ENCODE measurements at places on chromosomes 7 and 10.

DNA sequence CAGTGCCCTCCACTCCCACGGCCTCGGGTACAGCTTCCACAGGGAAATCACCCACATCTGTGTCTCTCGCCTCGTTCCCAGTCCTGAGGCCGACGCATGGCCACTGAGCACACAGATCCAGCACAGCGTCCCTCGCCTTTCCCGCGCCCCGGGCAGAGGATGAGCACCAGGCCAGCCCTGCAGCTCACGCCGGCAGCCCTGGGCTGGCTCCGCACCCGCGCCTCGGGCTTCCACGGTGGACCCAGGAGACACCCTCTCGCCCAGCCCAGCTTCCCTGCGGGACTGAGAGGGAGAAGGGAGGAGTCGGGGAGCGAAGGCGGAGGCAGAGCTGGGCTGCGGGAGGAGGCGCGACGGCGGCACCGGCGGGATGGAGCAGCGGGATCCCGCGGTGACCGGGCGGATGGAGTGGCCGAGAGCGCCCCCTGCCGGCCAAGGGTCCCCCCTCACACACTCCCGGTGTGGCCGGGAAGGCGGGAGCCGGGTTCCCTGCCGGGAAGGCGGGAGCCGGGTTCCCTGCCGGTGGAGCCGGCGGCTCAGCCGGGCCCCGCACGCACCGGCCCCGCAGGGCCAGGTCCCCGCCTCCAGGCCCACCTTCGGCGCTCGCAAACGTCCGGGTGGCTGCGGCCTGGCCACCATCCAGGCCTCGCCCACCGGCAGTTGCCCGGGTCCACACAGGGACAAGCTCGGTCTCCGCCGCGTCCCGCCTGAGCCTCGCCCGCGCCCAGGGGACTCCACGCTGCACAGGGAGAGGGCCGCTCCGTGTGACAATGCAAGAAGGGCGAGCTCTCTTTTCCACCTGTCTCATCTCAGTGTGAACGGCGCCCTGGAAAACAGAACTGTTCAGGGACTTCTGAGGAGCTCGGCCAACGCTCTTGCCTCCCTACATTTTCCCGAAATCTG, 110.3 kb upstream of the LANCL2 start:
- DNase-seq: no peak

DNA sequence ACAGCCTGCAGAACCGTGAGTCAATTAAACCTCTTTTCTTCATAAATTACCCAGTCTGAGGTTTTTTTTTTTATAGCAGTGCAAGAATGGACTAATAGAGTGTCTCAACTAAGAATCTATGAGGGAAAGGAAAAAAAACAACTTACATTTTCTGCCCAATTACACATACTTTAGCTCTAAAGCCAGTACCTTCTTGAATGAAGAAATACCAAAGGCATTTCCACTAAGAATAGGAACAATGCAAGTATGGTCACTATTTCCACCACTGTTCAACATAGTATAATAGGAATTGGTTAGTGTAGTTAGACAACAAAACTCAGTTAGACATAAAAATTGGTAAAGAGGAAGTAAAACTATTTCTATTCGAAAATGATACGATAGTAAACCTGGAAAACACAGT, 37.6 kb downstream of the MICU1 start:
- no peak for DNase-seq

DNA sequence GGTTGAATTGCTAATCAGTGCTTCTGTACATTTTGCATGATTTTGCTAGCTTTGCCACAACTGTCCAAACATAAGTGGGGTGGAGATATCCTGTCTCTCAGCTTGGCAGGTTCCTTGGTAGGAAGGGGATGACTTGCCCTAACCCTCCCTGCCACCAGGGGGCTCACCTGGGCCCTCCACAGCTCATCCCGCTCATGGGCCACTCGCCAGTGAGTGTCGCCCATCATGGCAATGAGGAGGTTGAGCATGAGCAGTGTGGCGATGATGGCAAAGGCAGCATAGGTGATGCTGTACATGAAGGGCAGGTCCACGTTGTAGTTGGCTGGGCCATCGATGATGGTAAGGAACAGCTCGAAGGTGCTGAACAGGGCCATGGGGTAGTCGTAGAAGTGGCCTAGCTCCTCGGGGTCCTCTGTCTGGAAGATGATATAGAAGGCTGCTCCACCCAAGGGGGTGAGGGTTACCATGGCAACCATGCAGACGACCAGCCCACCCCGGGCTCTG, 12.2 kb downstream of the TRPV6 start:
- DNase-seq: no peak

- no peak for DNase-seq
These were observed 16.8 kb upstream of the RAMP3 start for GRCh38 chr7:45140827-45141226.

- DNase-seq: no peak
These were observed 26.1 kb downstream of the CALML3 start for GRCh38 chr10:5550621-5551530.

DNA sequence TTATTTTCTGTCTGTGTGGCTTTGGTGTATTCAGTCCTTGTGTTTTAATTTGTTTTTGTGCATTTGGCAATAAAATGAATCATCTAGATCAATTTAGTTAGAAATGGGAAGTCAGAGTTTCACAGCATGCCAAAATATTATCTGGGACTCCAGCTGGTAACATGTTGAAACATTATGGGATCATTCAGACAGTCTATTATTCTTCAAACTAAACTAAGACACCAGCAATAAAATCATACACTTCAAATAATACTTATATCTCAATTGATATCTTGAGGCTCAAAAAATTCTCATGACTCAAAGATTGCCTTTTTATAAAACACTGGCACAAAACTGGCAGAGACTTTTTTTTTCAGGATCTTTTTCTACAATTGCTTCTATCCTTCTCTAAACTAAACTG, 5.8 kb upstream of the RP9 start:
- DNase-seq: no peak

- no peak for DNase-seq
These were observed 29.5 kb downstream of the CLDN12 start for GRCh38 chr7:90432752-90433151.

GRCh38 chr7:151506901-151507382, 12.8 kb downstream of the RHEB start:
- no peak for DNase-seq

- DNase-seq: no peak
These were observed 73.9 kb downstream of the CXCL12 start for GRCh38 chr10:44310762-44311562.

- DNase-seq: no peak
These were observed 42.9 kb upstream of the PCBD1 start for GRCh38 chr10:70931168-70931815.

All from NCI-H187 treated with DMSO at 0.1 percent for 48 hours (cell line).